Mononuclear cell (primary cell): ENCODE measurements at places on chromosomes 2 and 18. TPM values are rescaled to one million over a fixed set of nuclear protein-coding genes. Genes with fewer than 3 reads are reported as not detected.

The IL1A gene
- 23.4 TPM for total RNA-seq

The TNS1 gene
- 3.5 TPM for total RNA-seq

The ZC3H8 gene
- 24.8 TPM for total RNA-seq

The ST8SIA3 gene
- total RNA-seq, result not detected

The WDPCP gene
- total RNA-seq, result 14.5 TPM

The RBMS1 gene
- total RNA-seq, result 76.3 TPM

The DPP10 gene
- total RNA-seq, result under 0.01 TPM

The ASTL gene
- 6.5 TPM for total RNA-seq

The VWA3B gene
- total RNA-seq, result not detected

The INHBB gene
- 0.10 TPM for total RNA-seq

The IGFBP5 gene
- 0.21 TPM for total RNA-seq

The RAD51AP2 gene
- not detected for total RNA-seq

The TUBA3D gene
- not detected for total RNA-seq

The AGBL5 gene
- total RNA-seq, result 8.9 TPM

The ESCO1 gene
- total RNA-seq, result 38.0 TPM

The POTEE gene
- not detected for total RNA-seq

The QPCT gene
- total RNA-seq, result 49.5 TPM

The IL1B gene
- total RNA-seq, result 3,994 TPM

The SAG gene
- 0.21 TPM for total RNA-seq

The EMILIN2 gene
- 37.4 TPM for total RNA-seq

The SCYGR4 gene
- total RNA-seq, result not detected

The CCDC85A gene
- total RNA-seq, result not detected

The CRACDL gene
- 1.6 TPM for total RNA-seq

The PROC gene
- total RNA-seq, result 0.84 TPM

The RAB10 gene
- total RNA-seq, result 24.5 TPM

The MTHFD2 gene
- total RNA-seq, result 32.1 TPM

The OR6B2 gene
- not detected for total RNA-seq

The TCF23 gene
- not detected for total RNA-seq

The SATB2 gene
- total RNA-seq, result 0.73 TPM

The ERBB4 gene
- total RNA-seq, result not detected

The MGAT4A gene
- 207 TPM for total RNA-seq

The DNAH6 gene
- total RNA-seq, result 0.31 TPM

The ZAP70 gene
- total RNA-seq, result 137 TPM

The CHRND gene
- total RNA-seq, result not detected

The ADD2 gene
- total RNA-seq, result 2.4 TPM
